ENCODE measurements at places on chromosomes 6 and 20.

GRCh38 chr6:33812669-33813068, 8.9 kb upstream of the MLN start:
- no peak for DNase-seq

DNA sequence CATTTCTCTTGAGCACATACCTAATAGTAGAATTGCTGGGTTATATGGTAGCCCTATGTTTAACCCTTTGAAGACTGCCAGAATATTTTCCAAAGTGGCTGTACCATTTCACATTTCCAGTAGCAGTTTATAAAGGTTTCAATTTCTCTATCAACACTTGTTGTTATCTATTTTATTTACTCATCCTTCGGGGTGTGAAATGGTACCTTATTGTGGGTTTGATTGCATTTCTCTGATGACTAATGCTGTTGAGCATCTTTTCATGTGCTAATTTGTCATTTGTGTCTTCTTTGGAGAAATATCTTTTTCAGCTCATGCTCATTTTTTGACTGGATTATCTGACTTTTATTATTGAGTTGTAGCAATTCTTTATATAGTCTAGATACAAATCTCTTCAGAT, 5.4 kb downstream of the ENPP4 start:
- DNase-seq: no peak

GRCh38 chr6:21228411-21228810, 365.1 kb upstream of the SOX4 start:
- DNase-seq: no peak

- DNase-seq: no peak
These were observed 233.8 kb downstream of the CLIC5 start for GRCh38 chr6:45781890-45782289.

DNA sequence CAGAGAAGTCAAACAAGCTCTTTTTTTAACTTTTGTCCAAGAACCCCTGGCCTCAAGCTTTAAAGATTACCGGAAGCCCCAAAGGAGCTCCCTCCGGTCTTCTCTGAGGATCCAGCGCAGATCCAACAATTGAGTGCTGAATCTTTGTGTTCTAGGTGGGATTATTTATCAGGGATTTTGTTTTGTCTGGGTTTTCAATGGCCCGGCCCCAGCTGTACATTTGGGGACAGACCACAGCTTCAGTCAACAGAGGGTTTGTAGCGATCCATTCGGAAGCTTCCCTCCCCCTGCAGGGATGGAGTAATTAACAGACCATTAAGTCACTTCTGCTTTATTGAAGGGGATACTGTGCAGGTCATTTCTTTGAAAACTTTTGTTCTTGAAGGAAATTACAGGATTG, 7.8 kb downstream of the OLIG3 start:
- DNase-seq: no peak

DNA sequence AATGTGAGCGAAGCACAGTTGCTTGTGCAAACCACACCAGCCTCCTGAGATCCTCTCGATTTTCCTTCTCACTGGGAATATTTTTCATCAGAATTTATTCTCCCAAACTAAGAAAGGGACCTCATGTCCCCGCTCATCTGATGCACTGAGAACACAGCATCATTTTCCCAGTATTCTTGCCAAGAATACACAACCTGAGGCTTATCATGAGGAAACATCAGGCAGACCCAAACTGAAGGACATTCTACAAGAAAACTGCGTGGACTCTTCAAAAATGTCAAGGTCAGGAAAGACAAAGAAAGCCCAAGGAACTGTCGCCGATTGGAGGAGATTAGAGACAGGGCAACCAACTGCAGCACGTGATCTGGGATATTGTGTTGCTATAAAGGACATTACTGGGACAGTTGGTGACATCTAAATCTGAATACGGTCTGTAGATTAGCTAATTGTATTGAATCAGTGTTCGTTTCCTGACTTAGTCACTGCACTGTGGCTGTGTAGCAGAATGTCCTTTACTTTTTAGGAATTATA, 72.3 kb downstream of the SNX5 start:
- DNase-seq: no peak

DNA sequence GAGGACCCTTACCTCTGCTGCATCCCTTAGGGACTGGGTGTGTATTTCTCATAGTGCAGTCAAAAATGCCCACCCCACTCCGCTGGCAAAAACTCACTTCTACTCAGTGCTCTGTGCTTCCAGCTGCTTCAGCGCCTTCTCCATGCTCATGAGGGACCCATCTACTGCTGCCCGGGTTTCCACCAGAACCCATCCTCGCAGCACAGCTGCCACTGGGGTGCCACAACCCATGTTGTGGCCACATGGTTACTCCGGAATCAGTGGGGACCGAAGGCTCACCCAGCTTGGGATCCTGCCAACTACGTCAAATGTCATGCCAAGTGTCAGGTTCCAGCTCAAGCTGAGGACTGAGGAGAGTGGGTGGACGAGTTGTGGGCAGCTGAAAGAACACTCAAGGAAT, 774.2 kb upstream of the EYS start:
- DNase-seq: no peak

DNA sequence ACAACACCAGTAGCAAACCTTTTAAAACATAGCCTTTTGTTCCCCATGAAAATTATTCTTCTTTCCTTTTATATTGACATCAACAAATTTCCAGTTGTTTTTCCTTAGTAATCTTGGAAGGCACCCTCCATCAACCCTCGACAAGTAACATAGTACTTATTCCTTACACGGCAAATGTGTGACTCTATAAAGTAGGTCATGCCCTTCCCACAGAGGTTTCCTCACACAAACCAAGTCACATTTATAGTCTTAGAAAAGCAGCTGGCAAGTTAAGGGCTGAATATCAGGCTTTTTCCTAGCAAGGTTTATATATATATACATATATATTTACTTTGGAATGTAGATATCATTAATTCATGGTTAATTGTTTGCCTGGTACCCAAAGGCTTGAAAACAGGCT, 371.5 kb downstream of the SYNE1 start:
- no peak for DNase-seq

DNA sequence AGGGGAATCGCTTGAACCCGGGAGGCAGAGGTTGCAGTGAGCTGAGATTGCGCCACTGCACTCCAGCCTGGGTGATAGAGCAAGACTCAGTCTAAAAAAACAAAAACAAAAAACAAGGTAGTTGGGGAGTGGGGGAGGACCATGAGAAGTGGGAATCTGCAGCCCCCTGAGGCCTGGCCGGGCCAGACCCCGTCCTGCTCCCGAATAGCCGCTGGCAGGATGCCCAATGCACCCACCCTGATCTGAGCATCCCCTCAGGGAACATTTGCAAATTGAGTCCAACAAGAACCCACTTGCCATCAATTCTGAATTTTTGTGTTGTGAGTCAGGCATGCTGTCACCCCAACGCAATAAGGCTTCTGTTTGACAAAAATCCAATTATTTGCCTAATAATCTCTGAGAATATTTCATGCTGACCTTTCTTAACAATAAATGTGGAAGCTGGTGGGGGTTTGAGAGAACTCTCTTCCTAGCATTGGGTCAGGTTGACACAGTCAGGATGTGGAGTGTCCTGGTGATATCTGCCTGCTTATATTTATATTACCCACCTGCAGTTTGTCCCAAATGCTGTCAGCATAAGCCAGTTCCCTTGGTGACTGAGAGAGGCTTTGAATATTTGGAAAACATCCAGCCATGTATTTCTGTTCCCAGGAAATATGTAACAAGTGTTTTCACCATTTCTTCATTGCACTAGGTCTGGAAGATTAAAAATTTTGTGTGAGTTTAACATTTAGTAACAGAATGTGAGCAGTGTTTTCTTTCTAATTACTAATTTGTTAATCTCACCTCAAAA, 28.4 kb upstream of the FRMD1 start:
- DNase-seq: no peak

DNA sequence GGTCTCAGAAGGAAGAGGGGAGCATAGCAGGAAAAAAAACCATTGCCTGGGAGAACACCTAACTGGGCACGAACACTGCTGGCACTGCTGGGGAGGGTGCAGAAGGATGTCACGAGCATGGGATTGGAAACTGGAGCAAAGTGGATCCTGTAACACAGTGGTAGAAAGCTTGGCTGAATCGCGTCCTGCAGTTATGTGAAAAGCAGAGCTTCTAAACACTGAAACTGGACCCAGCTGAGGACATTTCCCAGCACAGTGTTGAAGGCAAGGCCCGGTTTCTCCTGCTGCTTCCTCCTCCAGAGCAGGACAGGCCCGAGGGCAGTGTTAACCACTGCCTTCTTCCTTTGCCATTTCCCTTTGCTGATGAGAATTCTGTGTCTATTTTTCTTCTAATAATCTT, 6.7 kb downstream of the APMAP start:
- DNase-seq: no peak

DNA sequence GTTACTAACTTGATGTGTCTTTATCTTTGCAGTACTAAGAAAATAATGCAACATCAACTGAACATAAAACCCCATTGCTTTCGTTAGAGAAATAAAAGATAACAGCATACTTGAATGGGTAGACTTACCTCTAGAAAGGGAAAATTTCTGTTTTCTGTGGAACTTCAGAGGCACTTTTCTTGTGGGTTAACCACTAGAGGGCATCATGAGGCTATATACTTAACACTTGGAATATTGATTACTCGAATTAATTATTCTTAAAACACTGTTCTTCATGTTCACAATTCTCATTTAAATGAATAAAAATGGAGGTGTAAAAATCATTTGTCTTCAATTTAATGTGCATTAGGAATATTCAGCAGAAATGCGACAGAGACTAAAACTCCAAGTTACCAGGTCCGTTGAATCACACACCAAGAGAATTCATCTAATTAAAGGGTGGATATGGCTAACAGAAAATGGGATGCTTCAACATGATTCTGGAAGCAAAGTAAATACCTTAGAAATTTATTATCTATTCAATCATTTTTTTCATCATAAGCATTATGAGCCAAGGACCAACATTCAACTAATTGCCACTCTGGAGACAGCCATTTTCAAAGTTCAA, 330.8 kb upstream of the PREP start:
- DNase-seq: no peak

DNA sequence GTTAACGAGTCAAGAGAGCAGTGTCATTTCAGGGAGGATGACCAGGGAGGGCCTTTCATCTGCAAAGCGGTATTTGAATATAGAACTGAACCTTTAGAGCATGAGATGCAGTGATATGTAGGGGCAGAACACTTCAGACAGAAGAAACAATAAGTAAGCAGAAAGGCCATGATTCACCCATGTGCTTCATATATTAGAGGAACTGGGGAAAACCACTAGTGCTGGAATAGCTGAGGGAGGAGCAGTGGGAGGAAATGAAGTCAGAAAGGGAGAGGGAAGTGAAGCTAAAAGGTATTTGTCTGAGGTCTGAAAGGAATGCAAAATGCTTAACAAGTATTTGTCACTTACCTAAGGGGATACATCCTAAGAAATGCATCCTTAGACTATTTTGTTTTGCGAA, 391.2 kb downstream of the ADGRB3 start:
- no peak for DNase-seq

GRCh38 chr6:133827766-133828165, 61.1 kb upstream of the TCF21 start:
- no peak for DNase-seq

- no peak for DNase-seq
These were observed 731 bp upstream of the DNPH1 start for GRCh38 chr6:43229803-43230620.
